Right lobe of liver (tissue), 6 donors: ENCODE measurements at places on chromosomes 1 and 21.

GRCh38 chr1:71542155-71542554 lies 461.3 kb upstream of the ZRANB2 start:
- DNase-seq: no peak

GRCh38 chr1:43293896-43294760 lies 6.7 kb upstream of the TIE1 start:
- no peak for DNase-seq

DNA sequence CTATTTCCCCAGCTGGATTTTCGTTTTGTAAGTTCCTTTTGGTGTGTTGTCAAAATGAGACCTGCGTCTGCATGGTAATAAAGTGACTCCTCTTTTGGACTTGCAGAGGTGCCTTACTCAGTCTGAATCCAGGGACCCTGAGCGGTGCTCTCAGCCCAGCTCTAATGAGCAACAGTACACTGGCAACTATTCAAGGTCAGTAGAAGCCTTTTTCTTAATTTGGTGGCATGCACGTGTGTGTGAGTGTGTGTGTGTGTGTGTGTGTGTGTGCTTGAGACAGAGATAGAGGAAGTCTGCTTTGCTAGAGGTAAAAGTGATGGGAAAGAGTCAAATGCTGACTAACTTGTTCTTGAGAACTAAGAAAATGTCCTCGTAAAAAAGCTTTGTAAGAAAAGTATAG lies 105.4 kb downstream of the CD247 start:
- DNase-seq: no peak

DNA sequence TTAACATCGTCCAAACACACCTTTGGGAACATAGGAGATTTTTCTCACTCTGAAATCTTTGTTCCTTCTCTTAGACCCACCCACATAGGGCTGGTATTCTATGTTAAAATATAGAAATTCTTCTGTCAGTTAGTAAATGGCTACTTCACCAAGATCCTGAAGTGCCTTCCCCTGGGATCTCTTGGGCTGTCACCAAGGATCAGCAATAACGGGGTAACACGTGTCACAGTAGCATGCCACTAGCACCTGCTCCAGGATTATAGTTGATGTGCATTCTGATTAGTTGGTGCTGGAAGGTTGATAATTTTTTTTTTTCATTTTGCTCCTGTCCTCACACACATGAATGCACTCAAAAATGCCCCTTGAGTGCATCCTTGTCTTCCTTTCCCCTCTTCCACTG lies 298.7 kb downstream of the NTNG1 start:
- DNase-seq: no peak

DNA sequence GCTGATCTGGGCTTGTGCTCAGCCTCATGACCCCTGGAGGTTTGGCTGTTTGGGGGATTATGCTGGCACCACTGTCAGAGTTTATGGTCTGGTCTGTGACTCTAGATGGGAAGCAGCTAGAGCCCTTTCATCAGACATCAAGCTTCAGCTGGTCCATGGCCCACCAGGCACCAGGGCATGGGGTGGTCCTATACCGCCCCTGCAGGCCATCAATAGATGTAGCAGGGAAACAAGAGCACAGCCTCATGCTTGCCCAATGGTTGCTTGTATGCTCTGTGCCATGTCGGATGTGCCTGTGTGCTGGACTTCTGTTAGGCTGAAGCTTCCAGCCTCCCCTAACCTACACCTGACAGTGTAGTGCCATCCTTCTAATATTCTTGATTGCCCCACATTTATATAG lies 71.1 kb upstream of the CD34 start:
- no peak for DNase-seq

- peak; percentile 56 for DNase-seq
These were observed 6.3 kb upstream of the LAD1 start for GRCh38 chr1:201405484-201405831.

GRCh38 chr1:32681509-32681908 lies 21.1 kb downstream of the SYNC start:
- DNase-seq: no peak

DNA sequence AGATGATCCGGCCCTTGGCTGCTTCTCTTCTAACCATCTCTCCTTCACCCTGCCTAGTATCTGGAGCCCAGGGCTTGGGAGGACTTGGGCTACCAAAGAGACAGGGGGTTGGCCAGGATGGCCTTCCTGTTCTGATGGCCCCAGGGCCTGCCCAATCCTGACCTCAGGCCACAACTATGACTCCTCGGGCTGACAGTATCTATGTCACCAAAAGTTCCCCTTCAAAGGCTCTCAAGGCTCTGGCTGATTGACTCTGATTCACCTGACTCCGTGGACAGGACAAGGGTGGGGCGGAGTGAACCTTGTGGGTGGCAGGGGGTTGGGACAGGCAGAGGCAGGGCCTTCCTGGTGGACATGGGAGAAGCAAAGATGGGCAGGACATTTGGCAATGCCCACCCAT lies 12.7 kb downstream of the MEF2D start:
- no peak for DNase-seq
